ENCODE measurements at places on chromosomes 6 and 20.
A peak's percentile ranks its signal among the peaks of the same experiment; 100 is the strongest.

DNA sequence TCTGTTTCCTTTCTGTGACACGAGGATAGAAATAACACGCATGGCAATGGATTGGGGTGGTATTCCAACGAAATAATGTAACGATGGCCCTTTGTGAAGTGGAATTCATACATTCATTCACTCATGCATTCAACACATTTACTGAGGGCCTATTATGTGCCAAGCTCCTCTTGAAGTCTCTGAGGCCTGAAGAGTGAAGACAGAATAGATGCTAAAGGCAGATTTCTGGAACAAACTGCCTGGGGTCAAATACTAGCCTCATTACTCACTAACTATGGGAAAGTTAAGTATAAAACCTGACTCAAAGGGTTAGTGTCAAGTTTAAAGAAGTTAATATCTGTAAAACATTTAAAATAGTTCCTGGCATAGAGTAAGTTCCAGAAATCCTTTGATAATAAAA, 279.6 kb upstream of the SULF2 start:
- DNase-seq = peak; percentile 49

- DNase-seq = no peak
Observed at GRCh38 chr6:107331409-107332386, 127.7 kb downstream of the PDSS2 start.

DNA sequence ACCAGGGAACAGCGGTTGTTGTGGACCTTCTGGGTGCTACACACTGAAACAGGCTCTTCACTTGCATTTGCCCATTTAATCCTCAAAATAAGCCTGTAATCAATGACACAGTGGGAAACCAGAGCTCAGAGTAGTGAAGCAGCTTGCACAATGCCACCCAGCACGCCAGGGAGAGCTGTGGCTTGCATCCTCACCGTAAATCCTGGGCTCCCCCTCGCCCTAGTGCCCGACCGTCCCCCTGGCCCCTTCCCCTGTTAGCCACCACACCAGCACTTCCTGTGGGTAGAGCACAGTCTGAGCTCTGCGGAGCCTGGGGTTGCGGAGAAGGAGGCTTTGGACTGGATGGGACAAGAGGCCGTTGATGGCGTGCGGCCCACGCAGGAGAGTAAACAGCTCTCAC, 14.5 kb downstream of the VSTM2L start:
- no peak for DNase-seq

DNA sequence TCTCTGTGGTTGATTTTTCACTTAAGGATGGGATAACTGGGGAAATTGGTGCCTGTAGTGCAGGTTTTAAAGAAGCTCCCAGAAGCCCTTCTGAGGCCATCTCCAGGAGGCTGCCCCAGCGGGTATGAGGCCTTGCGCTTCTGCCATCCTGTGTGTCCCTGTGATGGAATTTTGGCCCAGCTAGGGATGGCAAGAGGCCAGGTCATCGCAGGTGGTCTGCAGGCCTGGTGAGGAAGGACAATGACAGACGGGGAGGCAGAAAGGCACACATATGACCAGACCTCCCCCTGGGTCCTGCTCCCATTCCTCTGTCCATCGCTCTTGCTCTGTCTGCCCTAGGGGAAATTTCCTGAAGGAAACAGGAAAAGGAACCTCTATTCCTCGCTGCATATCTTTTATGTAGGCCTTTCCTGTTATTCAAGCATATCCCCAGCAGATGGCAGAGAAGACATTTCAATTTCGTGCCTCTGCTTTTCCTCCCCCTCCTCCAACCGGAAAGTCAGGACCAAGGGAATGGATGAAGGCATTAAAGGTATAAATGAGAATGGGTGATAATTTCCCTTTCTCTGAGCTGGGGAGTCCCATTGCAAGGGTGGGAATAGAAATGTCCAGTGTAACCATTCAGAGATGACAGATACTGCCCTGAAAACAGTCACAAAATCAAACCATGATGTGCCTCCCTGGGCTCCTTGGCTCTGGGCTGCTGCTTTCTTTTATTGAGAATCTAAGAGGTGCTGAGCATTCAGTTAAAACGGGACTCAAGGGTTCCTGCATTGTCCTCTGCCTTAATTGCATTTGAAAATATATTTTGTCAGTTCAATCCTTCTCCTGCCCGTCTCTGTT, 17.6 kb upstream of the HLA-F start:
- DNase-seq = peak; percentile 12

- DNase-seq = no peak
Observed at GRCh38 chr6:134034478-134034877, 17.9 kb downstream of the SLC2A12 start.

GRCh38 chr20:62874964-62875344, 13.3 kb upstream of the TCFL5 start:
- no peak for DNase-seq

DNA sequence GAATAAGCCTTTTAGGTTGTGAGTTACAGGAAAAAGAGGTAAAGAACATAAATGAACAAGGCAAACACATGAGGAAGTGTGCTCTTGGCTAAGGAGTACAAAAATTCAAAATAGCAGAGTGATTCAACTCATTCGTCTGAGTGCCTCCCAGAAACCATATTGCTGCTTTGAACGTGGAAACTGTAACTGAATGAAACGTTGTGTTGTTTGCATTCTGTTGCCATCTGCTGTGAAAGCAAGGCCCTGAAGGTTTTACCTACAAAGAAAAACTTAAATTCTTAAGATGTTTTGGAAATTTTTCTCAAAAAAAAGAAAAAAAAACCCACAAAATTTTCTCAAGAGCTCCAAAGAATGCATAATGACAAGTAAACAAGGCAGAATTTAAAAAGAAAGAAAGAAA, 375.4 kb upstream of the HS3ST5 start:
- DNase-seq = no peak

DNA sequence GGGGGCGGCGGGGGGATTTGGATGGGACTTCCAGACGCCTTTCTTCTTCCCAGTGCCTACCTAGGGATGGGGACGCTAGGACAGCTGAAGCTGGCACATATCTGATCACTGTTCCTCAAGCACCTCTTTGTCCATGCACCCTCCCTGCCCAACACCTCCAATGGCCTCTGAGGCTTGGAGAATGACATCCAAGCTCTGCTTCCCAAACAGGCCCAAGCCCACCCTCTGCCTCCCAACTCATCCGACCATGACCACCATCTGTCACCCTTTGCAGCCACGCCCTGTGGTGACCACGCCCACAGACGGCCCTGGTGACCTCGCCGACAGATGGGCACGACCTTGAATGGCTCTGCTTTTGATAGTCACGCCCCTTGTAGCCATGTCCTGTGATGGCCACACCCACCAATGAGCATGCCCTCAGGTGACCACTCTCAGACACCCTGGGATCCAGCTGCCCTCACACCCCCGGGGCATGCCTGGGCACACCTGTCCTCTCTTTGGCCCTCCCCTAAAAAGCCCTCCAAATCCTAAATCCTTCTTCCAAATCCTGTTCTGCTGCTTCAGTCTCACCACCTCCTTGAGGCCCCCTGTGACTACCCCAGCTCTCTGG, 51.0 kb downstream of the SSR1 start:
- no peak for DNase-seq

GRCh38 chr6:139235661-139236060, 56.1 kb downstream of the TXLNB start:
- no peak for DNase-seq
